Posterior vena cava (tissue), 2 donors: ENCODE measurements at places on chromosomes 1 and 21.

GRCh38 chr1:178694923-178695525 lies 30.0 kb upstream of the RALGPS2 start:
- DNase-seq: no peak

GRCh38 chr1:203145321-203146041 lies 18.0 kb downstream of the ADORA1 start:
- DNase-seq: no peak

DNA sequence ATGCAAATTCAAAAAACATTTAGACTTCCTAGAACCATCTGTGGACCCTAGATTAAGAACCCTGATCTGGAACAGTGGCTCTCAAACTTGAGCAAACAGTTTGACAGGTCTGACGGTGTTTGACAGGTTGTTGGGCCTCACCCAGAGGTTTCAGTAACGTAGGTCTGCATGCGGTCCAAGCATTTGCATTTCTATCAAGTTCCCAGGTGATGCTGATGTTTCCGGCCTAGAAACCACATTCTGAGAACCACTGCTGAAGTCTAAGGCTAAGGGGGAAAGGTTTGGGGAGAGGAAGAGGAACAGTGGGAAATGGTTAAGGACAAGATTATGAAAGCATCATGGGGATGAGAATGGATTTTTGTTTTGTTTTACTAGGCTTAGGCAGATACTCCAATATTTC lies 48.6 kb downstream of the MDM4 start:
- no peak for DNase-seq

DNA sequence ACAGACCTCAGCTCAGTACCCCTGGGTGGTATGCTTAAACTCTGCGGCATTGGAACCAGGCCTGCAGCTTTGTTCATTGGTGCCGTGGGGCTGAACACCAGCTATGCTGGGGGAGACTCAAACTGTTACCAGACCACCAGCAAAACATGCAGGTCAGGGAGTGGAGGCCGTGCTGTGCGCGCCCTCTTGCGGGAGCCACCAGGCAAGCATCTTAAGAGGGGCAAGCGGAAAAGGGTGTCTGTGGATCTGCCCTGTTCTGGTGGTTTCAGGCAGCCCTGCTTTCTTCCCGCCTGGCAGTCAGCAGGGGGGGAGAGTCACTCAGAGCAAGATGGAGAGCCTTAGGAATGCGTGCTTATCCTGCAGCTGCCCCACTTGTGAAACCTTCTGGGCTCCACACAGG lies 276.9 kb upstream of the ZRANB2 start:
- no peak for DNase-seq

GRCh38 chr1:45669859-45670655 lies 16.3 kb downstream of the GPBP1L1 start:
- no peak for DNase-seq

DNA sequence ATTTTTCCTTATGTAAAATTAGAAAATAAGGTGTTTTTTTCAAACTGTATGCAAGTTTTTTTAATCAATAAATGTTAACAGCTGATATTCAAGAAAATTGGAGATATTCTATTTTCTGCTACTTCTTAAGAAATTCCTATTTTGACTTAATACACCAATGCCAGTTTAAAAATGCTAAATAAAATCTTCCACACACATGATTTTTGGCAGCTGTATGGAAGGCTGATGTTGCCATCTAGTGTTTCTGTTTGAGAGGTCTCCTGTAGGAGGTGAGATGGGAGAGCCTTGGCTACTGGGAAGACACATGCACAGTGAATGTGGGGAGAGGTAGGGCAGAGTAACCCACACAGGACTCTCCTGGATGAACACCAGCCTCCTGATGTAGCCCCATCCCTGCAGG lies 29.2 kb upstream of the OR2B11 start:
- no peak for DNase-seq

DNA sequence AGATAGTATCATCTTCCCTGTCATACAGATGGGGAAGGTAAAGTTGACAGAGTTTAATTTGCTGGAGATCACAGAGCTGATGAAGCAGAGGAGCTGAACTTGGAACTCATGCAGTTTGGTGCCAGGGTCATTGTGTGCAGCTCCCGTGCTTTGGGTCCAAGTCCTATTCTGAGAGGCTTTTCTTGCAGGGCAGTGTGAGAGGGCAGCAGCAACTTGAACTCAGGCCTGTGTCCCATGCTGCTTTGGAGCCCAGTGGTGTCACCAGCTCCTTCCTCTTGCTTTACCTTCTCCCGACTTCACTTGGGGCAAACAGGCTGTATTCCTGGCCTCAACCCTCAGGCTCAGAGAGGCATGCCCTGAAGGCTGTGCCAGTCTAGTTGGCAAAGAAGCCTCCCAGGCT lies 24.7 kb downstream of the INAVA start:
- DNase-seq: peak; percentile 31
